ENCODE measurements at places on chromosomes 6 and 20.

GRCh38 chr6:162478192-162478671 is 249.3 kb downstream of the PRKN start:
- DNase-seq, result no peak

DNA sequence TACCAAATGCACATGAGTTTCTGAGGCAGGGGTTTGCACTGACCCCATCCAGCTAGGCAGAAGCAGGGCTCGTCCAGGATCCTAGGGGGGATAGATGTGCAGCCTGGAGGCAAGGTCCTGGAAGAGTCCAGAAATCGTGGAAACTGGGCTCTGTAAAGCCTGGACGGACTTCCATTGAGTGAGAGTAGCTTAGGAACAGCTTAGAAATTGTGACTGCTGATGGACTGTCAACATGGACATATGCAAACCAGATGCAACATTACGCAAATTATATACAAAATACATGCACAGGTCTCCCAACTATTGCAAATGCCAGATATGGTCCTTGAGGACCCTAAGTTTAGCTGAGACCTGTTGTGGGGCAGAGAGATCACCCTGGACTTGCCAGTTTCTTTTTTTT is 4.8 kb upstream of the EMILIN3 start:
- no peak for DNase-seq

DNA sequence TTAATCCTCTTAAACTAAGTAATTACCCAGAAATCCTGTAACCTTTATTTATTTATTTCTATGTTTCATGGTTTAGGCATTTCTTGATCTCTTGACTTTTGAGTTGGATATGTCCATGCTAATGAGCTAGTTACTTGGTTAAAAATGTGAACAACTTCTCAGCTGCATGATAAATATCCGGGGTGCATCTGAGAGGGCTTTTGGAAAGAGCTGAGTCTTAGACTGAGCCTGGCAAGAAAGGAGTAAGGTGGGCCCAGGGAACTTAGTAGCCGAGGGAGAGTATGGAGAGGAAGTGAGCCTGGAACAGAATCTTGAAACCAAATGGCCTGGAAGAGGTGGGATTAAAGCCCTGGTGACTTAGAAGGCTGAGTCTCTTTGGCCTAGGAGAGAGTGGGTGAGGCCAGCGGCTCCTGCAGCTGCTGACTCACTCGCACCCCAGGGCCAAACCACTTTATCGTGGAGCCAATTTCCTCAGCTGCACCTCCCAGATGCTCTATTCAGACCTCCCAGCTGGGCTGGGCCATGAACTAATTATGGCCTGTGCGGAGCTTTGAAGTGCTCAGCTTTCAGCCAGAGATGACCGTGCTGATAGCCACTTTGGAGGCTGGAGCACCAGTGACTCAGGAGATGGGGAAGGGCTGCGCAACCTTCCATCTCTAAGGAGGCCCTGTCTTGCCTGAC is 19.1 kb downstream of the TGM3 start:
- peak; percentile 74 for DNase-seq

DNA sequence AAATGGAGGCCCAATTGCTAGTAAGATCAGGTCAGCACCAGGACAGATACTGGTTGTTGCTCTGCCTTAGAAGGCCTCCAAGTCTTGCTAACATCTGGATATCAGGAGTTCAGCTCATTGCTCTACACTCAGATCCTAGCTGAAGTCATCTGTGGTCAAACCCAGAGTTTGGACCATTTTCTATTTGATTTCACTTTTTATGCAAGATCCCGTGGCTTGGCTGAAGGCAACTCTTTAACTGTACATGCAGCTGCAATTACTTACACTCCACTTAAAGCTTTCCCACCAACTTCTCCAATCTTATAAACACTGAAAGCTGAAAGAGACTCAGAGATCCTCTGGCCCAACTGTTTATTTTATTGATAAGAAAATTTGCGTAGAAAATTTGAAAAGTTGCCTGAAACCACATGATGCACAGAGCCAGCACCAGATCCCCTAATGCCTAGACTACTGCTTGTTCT is 2.7 kb downstream of the SLC17A2 start:
- DNase-seq, result no peak

DNA sequence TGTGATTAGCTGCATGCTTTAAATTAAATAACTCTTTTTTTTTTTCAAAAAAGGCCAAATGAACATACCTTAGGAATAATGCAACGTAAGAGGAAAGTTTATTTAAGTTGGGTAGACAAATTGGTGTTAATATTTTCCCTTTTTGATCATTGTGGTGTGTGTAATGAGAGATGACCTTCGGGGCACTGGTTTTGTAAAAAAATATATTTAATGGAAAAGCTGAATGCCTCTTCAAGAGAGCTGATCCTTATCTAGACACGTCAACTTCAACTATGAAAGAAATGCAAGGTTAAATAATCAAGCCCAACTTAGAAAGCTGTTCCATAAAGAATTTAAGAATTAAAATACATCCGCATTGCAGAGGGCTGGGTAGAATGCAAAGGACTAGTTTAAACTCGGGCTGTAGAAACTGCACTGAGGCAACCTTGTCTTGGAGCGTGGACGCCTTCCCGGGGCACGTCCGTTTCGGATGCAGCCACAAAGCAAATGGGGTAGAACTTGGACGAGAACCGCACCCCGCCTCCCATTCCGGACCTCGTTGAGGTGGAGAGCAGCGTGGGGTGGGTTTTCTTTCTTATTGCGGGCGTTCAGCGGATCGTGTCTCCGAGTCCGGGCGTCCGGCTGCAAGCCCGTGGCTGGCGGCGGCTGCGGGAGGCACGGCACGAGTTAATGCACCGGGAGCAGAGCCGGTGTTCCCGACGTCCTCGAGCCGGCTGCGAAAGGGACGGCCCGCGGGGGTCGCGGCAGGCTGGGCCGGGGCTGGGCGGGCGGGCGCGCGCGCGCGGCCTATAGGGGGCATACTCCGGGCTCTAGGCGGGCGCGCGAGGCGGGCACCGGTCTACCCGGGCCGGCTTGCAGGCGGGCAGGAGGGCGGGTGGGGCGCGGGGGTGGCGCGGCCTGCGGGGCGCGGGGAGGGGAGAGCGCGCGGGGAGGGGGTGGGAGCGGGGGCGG is 1.9 kb downstream of the JARID2 start:
- peak; percentile 83 for DNase-seq

GRCh38 chr20:3798908-3799248 is 2.8 kb downstream of the CDC25B start:
- no peak for DNase-seq
